ENCODE measurements at places on chromosomes 3 and 15.
A peak's percentile ranks its signal among the peaks of the same experiment; 100 is the strongest.

DNA sequence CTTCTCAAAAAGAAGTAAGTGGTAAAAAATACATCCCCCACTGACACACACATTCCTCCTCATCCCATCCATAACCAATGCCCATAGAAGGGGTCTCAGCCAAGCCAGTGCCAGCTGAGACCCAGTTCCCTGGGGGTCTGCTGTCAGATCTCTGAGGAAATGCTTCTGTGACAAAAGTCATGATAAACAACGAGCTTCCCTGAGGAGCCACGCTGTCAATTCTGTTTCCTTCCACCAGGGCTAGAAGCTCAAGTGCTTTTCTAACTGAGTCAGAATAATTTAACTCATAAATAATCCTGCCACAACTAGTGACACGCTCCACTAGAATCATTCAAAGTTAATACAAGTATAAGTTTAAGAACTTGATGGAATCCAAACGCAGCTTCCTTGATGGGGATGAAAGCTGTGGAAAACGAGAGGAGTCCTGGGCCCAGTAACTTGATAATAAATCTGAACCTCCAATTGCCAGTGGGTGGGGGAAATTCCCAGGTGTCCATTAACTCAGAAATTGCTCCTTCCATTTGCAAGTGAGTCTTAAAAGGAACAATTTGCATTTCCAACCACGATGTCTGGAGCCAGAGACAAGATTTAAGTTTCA is 348.7 kb upstream of the LMCD1 start:
- H3K4me1 ChIP-seq, result no peaks in the 10 kb centered on the region
- H3K36me3 ChIP-seq, result no peaks in the 10 kb centered on the region
- no peaks in the 10 kb centered on the region for H3K27me3 ChIP-seq
- H3K4me3 ChIP-seq, result no peak overlapping the region
- no peak for DNase-seq

- no peaks in the 10 kb centered on the region for H3K27me3 ChIP-seq
- no peak overlapping the region for H3K4me3 ChIP-seq
- no peak for DNase-seq
- H3K27ac ChIP-seq, result no peak overlapping the region
- H3K4me1 ChIP-seq, result no peaks in the 10 kb centered on the region
Measured at GRCh38 chr3:138479438-138479863, 45.0 kb downstream of the ESYT3 start.

GRCh38 chr15:71083349-71083748 is 31.9 kb upstream of the THSD4 start:
- no peak overlapping the region for H3K4me3 ChIP-seq
- H3K27me3 ChIP-seq, result no peaks in the 10 kb centered on the region
- no peak overlapping the region for H3K27ac ChIP-seq
- H3K36me3 ChIP-seq, result no peaks in the 10 kb centered on the region

- no peaks in the 10 kb centered on the region for H3K27me3 ChIP-seq
- H3K27ac ChIP-seq, result no peak overlapping the region
- no peak for DNase-seq
- H3K4me3 ChIP-seq, result no peak overlapping the region
Measured at GRCh38 chr3:70800951-70801350, 488.5 kb upstream of the MDFIC2 start.

- H3K27me3 ChIP-seq, result no peaks in the 10 kb centered on the region
- H3K36me3 ChIP-seq, result peaks cover 2% of the 10 kb centered on the region
- no peak for DNase-seq
- no peaks in the 10 kb centered on the region for H3K4me1 ChIP-seq
- no peak overlapping the region for H3K27ac ChIP-seq
Measured at GRCh38 chr15:42549741-42550392, 1.2 kb downstream of the HAUS2 start.

- H3K27me3 ChIP-seq, result no peaks in the 10 kb centered on the region
- no peaks in the 10 kb centered on the region for H3K4me1 ChIP-seq
- no peak overlapping the region for H3K4me3 ChIP-seq
- H3K36me3 ChIP-seq, result no peaks in the 10 kb centered on the region
- no peak overlapping the region for H3K27ac ChIP-seq
- DNase-seq, result peak; percentile 19
Measured at GRCh38 chr3:70829092-70829491, 516.7 kb upstream of the MDFIC2 start.

GRCh38 chr3:113277941-113278598 is 66.7 kb downstream of the BOC start:
- no peaks in the 10 kb centered on the region for H3K4me1 ChIP-seq
- no peak for DNase-seq
- H3K36me3 ChIP-seq, result no peaks in the 10 kb centered on the region
- no peak overlapping the region for H3K4me3 ChIP-seq
- no peak overlapping the region for H3K27ac ChIP-seq

DNA sequence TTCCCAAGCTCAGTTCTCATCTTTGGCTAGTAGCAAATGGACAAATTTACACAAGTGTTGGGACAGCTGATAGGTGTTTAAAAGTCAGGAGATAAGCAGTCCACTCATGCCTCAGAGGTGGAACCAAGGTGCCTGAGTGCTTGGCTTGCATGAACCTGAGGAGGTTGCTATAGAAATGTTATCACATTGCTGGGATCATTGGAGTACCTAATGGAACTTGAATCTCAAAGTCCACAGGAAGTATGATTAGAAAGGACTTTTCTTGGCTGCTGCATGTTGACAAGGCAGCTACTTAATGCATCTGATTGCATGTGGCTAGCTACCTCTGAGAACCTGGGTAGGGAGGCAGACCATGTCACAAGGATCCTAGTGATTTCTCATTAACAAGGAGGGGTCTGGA is 39.5 kb upstream of the C3orf80 start:
- no peaks in the 10 kb centered on the region for H3K27me3 ChIP-seq
- no peaks in the 10 kb centered on the region for H3K4me1 ChIP-seq
- no peaks in the 10 kb centered on the region for H3K36me3 ChIP-seq
- H3K4me3 ChIP-seq, result no peak overlapping the region

DNA sequence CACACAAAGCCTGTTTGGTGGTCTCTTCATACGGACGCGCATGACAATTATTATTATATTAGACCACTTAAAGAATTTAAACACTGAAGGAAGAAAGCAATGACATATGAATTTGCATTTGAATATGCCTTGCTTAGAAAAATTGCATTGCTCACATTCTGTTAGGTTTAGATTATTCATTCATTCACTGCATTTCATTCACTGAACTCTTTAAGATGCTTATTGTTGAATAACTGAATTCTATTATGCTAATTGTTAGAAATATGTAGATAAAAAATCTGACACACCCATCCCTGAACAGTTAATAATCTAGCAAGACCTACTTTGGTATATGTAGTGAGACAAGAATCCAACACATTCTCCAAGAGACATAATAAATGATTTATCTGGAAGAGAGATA is 94.4 kb upstream of the PEX5L start:
- no peaks in the 10 kb centered on the region for H3K4me1 ChIP-seq
- no peaks in the 10 kb centered on the region for H3K27me3 ChIP-seq
- no peak for DNase-seq
- H3K36me3 ChIP-seq, result no peaks in the 10 kb centered on the region
- no peak overlapping the region for H3K27ac ChIP-seq

DNA sequence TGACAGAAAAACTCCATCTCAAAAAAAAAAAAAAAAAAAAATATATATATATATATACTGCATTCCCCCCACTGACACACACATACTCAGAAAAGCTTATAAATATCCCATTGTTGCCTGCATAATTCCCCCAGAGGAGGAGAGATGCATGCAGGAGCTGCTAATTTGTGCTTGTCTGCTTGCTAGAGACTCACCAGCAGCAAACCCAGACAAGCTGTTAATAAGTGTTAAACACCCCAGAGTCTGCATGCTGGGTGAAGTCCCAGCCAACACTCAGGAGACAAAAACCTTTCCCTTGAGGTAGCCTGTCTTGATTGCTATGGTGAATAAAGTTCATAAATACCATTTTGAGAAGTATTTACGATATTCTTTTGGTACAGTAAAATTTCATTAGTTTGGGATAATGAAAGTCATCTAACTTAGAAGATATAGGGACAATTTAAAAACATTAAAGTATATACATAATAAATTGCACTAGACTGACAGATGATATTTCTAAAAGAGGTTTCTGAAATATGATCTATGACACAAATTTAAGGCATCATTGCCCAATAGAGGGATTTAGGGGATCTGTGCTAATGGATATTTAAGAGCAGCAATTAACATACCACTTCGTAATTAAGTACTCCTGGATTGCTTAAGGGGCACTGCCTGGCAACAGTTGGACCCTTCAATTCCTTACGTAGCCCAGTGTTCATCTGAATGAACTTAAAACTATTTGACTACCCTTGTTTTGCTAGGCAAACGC is 400.0 kb upstream of the C2CD4B start:
- no peaks in the 10 kb centered on the region for H3K36me3 ChIP-seq

DNA sequence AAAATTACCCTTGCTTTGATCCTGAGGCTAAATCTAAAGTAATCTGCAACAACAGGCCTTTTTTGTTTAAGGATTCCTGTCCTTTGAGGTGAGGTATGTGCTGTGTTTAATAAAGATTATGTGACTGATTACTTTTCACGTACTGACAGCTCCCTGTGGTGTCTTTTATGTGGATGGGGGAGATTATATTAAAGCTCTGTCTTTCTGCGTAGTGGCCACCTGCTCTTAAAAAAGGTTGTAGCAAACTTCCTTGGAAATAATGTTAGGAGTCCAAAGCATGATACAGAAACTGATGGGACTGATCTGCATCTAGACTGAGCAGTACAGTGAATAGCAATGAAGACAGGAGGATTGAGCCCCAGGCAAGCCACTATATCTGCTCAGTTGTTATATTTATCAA is 453.0 kb upstream of the GOLIM4 start:
- no peak overlapping the region for H3K27ac ChIP-seq
- H3K36me3 ChIP-seq, result no peaks in the 10 kb centered on the region
- no peak overlapping the region for H3K4me3 ChIP-seq
- no peak for DNase-seq
- no peaks in the 10 kb centered on the region for H3K27me3 ChIP-seq
- no peaks in the 10 kb centered on the region for H3K4me1 ChIP-seq

DNA sequence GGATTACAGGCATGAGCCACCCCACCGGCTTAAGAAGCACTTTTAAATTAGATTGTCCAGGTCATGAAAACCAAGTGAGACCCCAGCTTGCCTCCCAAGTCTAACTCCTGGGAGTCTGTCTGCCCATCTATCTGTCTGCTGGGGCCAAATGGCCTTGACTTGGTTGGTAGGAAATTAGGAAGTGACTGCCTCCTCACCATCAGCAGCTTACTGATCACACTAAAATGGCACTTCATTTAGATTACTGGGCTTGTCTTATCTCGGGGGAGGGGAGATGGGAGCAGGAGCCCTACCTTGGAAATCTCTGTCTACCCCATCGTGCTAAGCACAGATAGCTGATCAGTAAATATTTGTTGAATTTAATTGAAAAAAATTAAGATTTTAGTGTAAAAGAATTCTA is 5.6 kb upstream of the LRRC2 start:
- no peaks in the 10 kb centered on the region for H3K4me1 ChIP-seq
- H3K27me3 ChIP-seq, result no peaks in the 10 kb centered on the region
- H3K36me3 ChIP-seq, result no peaks in the 10 kb centered on the region
- no peak for DNase-seq

GRCh38 chr15:62889734-62890505 is 152.6 kb upstream of the TPM1 start:
- H3K4me3 ChIP-seq, result no peak overlapping the region
- H3K27me3 ChIP-seq, result no peaks in the 10 kb centered on the region
- no peaks in the 10 kb centered on the region for H3K36me3 ChIP-seq

DNA sequence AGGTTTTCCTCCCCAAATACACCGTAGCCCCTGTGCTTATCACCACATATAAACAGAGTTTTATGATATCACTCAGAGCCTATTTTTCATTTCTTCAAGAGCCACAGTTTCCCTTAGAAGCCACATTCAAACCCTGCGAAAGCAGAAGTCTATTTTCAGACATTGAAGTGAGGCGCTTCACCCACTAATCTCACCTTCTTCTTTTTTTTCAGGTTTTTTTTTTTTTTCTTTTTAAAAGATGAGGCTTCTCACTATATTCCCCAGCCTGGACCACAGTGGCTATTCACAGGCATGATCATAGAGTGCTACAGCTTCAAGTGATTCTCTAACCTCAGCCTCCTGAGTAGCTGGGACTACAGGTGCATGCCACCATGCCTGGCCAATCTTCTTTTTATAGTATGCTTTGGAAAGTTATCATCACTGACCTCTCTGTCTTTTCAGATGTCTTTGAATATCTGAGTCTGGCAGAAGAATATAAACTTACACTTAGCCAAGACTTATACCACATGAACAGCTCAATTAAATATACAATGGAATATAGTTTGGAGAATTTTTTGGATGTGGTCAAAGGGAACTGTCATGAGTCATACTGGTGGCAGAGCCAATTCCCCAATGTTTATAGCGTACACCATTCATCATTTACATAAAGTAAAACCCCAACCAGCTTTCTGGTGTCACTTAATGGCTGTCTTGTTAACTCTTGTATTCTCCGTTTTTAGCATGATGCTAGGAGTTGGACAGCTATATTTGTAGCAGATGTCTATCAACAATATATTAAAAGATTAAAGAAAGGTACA is 59.7 kb upstream of the CCDC50 start:
- no peaks in the 10 kb centered on the region for H3K27me3 ChIP-seq
- H3K4me3 ChIP-seq, result no peak overlapping the region
- DNase-seq, result no peak
- H3K4me1 ChIP-seq, result no peaks in the 10 kb centered on the region

DNA sequence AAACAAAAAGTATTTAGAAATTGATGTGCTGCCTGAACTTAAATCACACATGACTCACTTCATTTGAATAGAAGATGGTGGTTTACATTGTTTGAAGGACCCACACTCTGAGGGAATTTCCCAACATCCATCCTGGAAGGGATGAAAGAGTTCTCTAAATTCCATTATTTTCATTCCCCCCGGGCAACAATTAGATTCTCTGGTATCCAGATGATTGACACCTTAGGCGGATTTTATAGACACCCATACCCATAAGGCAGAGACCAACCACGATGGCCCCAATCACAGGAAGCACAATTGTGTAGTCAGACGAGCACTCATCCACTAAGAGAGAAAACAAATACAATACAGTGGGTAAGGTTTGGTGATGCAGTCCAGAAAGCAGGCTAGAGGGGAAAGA is 24.6 kb upstream of the MCCC1 start:
- no peaks in the 10 kb centered on the region for H3K36me3 ChIP-seq
- no peak overlapping the region for H3K4me3 ChIP-seq
- H3K27me3 ChIP-seq, result no peaks in the 10 kb centered on the region
- no peak for DNase-seq
- H3K27ac ChIP-seq, result no peak overlapping the region

All from right lobe of liver (tissue), 6 donors.